ENCODE measurements at places on chromosomes 2 and 18.

GRCh38 chr2:76851000-76851399 is 671.2 kb downstream of the LRRTM4 start:
- no peak for DNase-seq

DNA sequence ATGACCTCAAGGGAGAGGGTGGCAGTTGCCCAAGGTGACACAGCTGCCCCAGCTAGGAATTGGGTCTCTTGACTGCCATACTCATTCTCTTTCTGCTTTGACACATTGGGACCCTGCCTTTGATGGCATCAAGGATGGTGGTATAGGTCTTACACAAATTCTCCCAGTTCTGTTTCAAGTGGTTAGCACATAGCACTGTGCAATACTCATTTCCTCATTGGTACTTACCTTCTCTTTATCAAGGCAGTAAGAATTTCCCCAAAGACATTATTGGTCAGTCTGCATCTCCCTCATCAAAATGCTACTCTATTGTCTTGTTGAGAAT is 35.9 kb upstream of the CCDC93 start:
- no peak for DNase-seq

GRCh38 chr2:150571121-150571520 is 83.7 kb upstream of the RND3 start:
- no peak for DNase-seq

DNA sequence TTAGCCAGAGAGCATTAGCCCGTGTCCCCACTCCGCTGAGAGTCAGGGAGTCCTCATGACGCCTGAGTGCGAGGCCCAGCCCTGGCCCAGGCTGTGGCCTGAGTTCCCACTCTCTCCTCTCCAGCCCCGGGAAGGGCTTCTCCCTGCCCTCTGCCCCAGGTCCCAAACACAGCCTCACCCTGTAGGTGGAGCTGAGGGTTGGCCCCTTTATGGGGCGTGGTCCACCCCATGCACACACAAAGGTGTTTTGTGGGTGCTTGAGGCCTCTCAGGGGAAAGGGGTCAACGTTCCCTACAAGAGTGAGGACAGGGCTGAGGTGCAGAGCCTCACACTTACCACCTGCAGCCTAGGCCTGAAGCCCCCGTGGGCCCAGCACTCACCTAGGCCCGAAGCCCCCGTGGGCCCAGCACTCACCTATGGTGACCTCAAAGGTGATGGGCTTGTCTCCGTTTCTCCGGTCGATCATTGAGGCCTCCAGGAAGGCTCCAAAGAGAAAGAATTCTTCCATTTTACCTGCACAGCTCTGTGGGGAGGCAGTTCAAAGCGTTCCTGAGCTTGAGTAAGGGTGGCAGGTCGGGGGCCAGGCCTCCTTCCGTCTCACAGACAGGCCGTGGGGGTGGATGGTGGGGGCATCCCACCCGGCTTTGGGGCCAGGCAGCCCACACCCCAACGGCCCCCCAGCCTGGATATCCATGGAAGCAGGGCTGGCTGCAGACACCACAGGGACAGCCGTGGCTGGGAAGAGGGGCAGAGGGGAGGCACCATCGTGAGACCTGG is 2.1 kb upstream of the OTOF start:
- DNase-seq, result no peak

- no peak for DNase-seq
Observed at GRCh38 chr2:229610333-229610732, 104.0 kb downstream of the DNER start.

DNA sequence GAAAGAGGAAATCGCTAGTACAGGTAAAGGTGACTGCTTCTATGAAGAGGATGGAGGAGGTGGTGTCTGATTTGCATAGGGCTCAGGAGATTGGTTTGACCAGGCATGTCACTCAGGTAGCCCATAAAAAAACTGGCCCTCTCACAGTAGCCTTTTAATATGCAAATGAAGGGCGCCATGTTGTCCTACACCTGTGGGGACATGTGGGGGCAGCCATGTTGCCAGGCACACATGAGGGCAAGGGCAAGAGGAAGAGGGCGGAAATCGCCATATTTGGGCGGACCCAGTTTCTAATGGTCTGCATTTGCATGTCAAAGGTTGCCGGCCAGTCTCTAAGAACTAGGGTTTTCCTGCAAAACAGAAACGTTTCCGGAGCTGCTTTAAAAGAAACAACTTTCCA is 1330.6 kb downstream of the DSC3 start:
- DNase-seq, result no peak
